ENCODE measurements at places on chromosomes 13 and 19. TPM values are rescaled to one million over a fixed set of nuclear protein-coding genes. Genes with fewer than 3 reads are reported as not detected.

GRCh38 chr19:16343156-16343555 is 18.5 kb downstream of the KLF2 start:
- DNase-seq, result no peak

DNA sequence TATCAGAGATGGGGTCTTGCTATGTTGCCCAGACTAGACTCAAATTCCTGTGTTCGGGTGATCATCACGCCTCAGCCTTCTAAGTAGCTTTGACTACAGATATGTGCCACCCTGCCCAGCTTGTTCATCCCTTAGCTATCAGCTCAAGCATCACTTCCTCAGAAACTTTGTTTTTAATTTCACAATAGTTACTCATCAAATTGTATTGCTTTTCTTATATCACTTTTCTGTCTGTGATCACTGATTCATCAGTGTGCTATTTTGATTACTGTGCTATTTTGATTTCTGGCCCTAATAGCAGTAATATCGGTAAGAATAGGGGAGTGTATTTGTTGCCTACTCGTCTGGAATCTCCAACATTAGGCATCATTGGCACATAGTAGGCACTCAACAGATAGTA is 878.6 kb upstream of the PCDH20 start:
- DNase-seq, result no peak

DNA sequence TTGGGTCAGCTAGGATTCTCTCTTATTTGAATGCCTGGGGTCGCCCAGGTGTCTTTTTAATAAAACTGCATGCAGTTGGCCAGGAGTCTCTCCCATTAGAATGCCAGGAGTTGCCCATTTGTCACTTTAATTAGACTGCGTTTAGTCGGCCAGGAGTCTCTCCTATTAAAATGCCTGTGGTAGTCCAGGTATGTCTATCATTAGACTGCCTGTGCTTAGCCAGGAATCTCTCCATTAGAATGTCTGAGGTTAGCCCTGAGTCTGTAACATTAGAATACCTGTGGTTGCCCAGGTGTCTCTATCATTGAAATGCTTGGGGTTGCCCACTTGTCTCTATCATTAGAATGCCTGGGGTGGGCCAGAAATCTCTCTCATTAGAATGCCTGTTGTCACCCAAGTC is 1470.9 kb downstream of the UQCRFS1 start:
- no peak for DNase-seq

GRCh38 chr13:26017932-26018665 is 33.7 kb downstream of the SHISA2 start:
- no peak for DNase-seq

DNA sequence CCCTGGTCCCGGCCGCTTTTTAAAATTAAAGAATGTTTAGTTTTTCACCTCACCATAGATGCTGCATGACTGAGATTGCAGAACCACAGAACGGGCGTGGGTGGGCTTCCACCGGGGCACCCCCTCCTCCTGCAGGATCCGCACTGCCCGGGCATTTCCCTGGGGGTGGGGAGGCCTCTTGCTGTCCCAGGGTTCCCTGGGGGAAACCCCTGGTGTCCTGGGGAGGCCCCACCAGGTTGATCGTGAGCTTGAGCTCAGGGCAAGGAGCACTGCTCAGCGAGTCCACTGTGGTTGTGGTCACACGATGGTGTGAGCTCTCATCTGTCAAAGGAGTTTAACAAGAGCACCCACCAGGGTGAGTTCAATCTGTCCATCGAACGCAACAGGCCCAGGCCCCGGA is 11.4 kb upstream of the TCF3 start:
- DNase-seq, result no peak

GRCh38 chr13:51674276-51674675 is 90.0 kb downstream of the WDFY2 start:
- DNase-seq, result no peak

GRCh38 chr19:44925114-44925891 is 10.9 kb downstream of the APOC1 start:
- peak; percentile 66 for DNase-seq

DNA sequence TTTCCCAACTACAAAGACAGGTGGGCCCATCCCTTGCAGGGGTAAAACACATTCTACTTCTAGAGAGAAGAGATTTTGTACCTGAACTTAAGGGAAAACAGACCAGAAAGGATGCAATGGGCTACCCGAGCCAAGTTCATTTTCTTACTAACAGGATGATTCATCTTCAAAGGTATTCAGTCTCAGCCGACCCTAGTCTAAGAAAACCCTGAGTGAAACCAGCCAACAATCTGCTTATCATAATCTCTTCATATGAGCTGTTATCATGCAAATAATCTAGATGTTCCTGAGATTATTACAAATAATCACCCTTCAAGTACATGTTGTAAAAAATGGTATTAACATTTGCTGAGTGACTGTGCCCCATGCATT is 15.6 kb downstream of the PABPC3 start:
- no peak for DNase-seq

KLK1 gene
- total RNA-seq, result not detected

FFAR1 gene
- total RNA-seq, result not detected

ZNF420 gene
- total RNA-seq, result 5.7 TPM

CLC gene
- not detected for total RNA-seq

BSPH1 gene
- not detected for total RNA-seq

Data from lung microvascular endothelial cell (primary cell).